ENCODE measurements at places on chromosomes 6 and 20.

DNA sequence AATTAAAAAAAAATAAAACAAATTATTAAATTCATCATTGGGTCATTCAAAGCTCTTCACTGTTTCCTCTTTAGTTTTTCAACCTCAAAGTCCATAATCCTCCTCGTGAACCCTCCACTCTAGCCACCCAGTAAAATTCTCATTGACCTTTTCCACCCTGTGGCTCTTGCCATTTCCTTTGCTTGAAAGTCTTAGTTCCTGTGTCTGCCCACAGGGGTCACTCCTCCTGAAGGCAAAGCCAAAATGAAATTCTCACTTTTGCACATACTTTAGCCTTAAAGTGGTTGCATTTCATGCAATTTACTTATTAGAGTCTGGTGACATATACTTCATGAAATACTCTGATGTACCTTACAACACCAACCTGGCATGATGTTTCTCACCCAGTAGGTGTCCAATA, 263.7 kb downstream of the BMP2 start:
- DNase-seq, result no peak

- peak; percentile 38 for DNase-seq
Observed at GRCh38 chr6:147203311-147204059, 732 bp upstream of the STXBP5 start.

DNA sequence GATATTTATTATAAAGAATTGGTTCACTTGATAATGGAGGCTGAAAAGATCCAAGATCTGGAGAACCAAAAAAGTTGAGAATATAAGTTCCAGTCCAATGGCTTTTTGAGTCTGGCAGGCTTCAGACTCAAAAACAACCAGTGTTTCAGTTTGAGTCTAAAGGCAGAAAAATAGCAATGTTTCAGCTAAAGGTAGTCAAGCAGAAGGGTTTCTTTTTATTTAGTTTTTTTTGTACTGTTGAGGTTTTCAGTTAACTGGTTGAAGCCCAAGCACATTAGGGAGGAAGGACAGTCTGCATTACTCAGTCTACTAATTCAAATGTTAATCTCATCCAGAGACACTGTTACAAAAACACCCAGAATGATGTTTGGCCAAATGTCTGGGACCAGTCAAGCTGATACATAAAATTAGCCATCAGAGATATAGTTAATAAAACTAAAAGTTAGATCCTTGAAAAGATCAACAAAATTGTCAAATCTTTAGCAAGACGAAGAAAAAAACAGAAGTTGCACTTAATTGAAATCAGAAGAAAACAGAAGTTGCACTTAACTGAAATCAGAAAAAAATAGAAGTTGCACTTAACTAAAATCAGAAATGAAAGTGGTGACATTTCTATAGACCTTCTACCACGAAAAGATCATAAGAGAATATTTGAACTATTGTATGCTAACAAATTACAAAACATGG, 980.3 kb upstream of the FLRT3 start:
- DNase-seq, result no peak

DNA sequence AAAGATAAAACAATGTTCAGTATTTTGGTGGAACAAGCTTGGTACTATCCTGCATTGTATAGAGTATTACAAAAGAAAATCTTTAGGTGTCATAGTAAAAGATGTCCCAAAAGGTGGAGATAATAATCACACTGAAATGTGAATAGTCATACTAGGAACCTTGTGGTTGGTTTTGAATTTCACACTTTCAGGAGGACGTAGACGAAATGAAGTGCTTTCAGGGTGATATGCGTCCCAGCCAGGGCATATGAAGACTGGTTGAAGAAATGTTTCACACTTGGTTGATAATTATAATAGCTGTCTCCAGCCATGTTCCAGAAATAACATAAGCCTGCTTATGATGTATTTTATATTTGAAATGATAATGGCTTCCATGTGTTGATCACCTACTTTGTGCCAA, 60.4 kb downstream of the SCAND1 start:
- DNase-seq, result no peak

Data from A172 (cell line).